ENCODE measurements at places on chromosomes 6 and 20. TPM values are rescaled to one million over a fixed set of nuclear protein-coding genes. Genes with fewer than 3 reads are reported as not detected.

The FAM184A gene
- total RNA-seq, result 0.95 TPM

The JAG1 gene
- total RNA-seq, result 31.7 TPM

The ARMC2 gene
- 3.9 TPM for total RNA-seq

The OR2H2 gene
- not detected for total RNA-seq

The BTNL2 gene
- total RNA-seq, result not detected

The LAMA4 gene
- total RNA-seq, result 629 TPM

The SLC17A4 gene
- not detected for total RNA-seq

The GJA10 gene
- not detected for total RNA-seq

The FOXQ1 gene
- not detected for total RNA-seq

The COL19A1 gene
- not detected for total RNA-seq

The MUC21 gene
- total RNA-seq, result not detected

The FGD2 gene
- total RNA-seq, result not detected

The DYNLT2 gene
- total RNA-seq, result 1.5 TPM

The FAM209A gene
- not detected for total RNA-seq

The OR2B6 gene
- total RNA-seq, result not detected

The WFDC12 gene
- not detected for total RNA-seq

The GGTLC1 gene
- not detected for total RNA-seq

The EYA2 gene
- not detected for total RNA-seq

The MLN gene
- total RNA-seq, result not detected

The OOEP gene
- not detected for total RNA-seq

The STMN3 gene
- total RNA-seq, result 1.7 TPM

The HS3ST5 gene
- total RNA-seq, result not detected

The PRL gene
- total RNA-seq, result not detected

The HLA-DPB1 gene
- 2.3 TPM for total RNA-seq

The BNIP5 gene
- total RNA-seq, result not detected

The LY6G6C gene
- 0.35 TPM for total RNA-seq

The PSMB9 gene
- 6.3 TPM for total RNA-seq

The ADAM33 gene
- total RNA-seq, result 0.18 TPM

The OR2H1 gene
- total RNA-seq, result not detected

The IDH3B gene
- 87.9 TPM for total RNA-seq

Data from endothelial cell of umbilical vein (primary cell).